Transverse colon (tissue), 4 donors: ENCODE measurements at places on chromosomes 12 and 14.
A peak's percentile ranks its signal among the peaks of the same experiment; 100 is the strongest.

- peaks cover 12% of the 10 kb centered on the region for H3K27me3 ChIP-seq
- H3K4me3 ChIP-seq: no peak overlapping the region
- no peak for DNase-seq
- no peak overlapping the region for H3K27ac ChIP-seq
- peaks cover 2% of the 10 kb centered on the region for H3K4me1 ChIP-seq
Observed at GRCh38 chr14:94491511-94491910, 15.5 kb upstream of the SERPINA9 start.

GRCh38 chr12:52873832-52874572 is 25.2 kb upstream of the KRT78 start:
- peak overlapping the region; percentile 85 for H3K27ac ChIP-seq
- no peaks in the 10 kb centered on the region for H3K27me3 ChIP-seq
- H3K4me1 ChIP-seq: peaks cover 23% of the 10 kb centered on the region
- DNase-seq: peak; percentile 91
- H3K36me3 ChIP-seq: no peaks in the 10 kb centered on the region

GRCh38 chr14:40847480-40847879 is 759.2 kb upstream of the LRFN5 start:
- H3K27ac ChIP-seq: no peak overlapping the region
- DNase-seq: no peak
- no peaks in the 10 kb centered on the region for H3K4me1 ChIP-seq
- no peak overlapping the region for H3K4me3 ChIP-seq
- H3K36me3 ChIP-seq: no peaks in the 10 kb centered on the region
- H3K27me3 ChIP-seq: no peaks in the 10 kb centered on the region

DNA sequence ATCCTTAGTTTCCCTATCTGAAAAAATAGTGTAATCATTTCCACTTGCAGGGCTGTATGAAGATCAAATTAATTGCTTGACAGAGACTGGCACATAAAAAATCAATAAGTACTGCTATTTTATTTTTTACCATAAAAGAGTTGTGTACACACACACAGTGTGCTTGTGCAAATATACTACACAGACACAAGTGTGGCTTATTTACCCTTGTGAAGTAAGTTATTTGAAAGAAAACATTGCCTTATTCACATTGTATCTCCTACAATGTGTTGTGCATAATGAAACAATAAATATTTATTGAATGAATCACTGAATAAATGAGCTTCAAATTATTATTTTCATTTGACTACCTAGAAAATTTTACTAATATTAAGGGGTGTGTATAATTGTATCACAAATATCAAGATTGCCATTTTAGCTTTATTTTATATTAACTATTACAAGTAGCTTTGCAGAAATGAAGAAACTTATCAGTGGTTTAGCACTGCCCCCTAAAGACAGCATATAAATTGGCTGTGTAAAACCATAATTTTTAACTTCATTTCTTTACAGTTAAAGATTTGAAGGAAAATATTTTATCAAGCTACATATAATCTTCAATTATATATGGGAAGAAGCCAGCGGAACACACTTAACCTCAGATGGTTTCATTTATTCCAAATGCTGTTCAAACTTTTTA is 11.3 kb downstream of the GARIN6 start:
- no peaks in the 10 kb centered on the region for H3K36me3 ChIP-seq
- DNase-seq: no peak
- no peak overlapping the region for H3K4me3 ChIP-seq
- H3K4me1 ChIP-seq: no peaks in the 10 kb centered on the region

GRCh38 chr12:126361804-126362203 is 1296.6 kb downstream of the AACS start:
- no peak for DNase-seq
- H3K36me3 ChIP-seq: no peaks in the 10 kb centered on the region
- H3K27me3 ChIP-seq: no peaks in the 10 kb centered on the region
- H3K27ac ChIP-seq: no peak overlapping the region
- H3K4me3 ChIP-seq: no peak overlapping the region

GRCh38 chr12:39884616-39885125 is 221.2 kb downstream of the SLC2A13 start:
- H3K27me3 ChIP-seq: no peaks in the 10 kb centered on the region
- no peak overlapping the region for H3K4me3 ChIP-seq
- H3K4me1 ChIP-seq: no peaks in the 10 kb centered on the region
- DNase-seq: no peak

DNA sequence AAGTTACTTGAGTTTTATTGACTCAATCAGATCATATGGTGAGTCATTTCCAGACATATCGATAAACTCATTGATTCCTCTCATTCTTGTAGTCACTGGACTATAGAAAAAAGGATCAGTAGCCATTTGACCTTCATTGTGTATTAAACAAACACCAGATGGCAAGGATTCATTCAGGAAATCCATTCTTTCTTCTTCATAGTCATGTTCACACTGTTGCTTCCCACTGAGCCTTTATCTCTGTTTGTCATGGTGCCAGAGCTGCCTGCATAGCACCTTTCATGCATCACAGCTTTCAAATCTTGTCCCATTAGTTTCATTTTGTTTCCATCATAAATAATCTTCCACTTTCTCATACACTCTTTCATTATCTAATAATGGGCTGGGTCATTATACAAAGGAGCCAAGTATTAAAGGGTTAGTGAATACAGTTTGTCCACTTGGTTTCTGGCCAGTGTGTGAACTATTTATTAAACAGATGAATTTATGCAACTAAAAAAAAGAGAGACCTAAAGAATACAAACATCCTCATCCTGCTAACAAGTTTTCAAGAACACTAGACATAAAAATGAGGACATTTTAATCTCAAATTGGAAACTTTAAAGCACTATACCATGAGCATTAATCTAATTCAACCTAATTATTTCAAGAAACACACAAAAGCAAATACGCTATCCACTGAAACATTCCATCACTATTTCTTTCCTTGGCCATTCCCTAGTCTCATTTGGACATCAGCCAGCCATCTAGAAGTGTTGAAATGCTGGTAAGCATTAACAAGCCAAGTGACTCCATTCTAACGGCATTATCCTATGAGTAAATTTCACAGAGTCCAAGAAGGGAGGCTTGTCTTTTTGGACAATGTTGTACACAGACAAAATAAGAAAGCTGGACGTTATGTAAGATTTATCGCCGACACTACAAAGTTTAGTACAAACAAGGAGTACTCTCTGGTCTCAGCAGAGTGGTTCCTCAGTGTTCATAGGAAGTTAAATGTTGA is 476.5 kb downstream of the FOXG1 start:
- no peak overlapping the region for H3K27ac ChIP-seq
- DNase-seq: no peak
- H3K4me1 ChIP-seq: no peaks in the 10 kb centered on the region
- H3K4me3 ChIP-seq: no peak overlapping the region
- H3K27me3 ChIP-seq: no peaks in the 10 kb centered on the region
- no peaks in the 10 kb centered on the region for H3K36me3 ChIP-seq

DNA sequence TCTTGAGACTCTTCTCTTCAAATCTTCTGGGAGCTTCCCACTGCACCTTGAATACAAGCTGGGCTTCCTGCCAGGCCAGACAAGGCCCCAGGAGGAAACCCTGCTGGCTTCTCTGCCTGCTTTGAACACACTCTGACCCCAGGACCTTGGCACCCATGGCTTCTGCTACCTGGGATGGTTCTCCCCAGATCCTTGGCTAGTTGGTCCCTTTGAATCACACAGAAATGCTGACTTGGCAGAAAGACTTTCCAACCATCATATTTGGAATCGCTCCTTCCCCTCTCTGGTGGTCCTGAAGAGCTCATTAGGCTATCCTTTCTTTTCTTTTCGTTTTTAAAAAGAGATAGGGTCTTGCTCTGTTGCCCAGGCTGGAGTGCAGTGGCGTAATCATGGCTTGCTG is 132.7 kb downstream of the RBM19 start:
- no peaks in the 10 kb centered on the region for H3K36me3 ChIP-seq
- no peak overlapping the region for H3K27ac ChIP-seq
- DNase-seq: no peak
- H3K4me3 ChIP-seq: no peak overlapping the region

DNA sequence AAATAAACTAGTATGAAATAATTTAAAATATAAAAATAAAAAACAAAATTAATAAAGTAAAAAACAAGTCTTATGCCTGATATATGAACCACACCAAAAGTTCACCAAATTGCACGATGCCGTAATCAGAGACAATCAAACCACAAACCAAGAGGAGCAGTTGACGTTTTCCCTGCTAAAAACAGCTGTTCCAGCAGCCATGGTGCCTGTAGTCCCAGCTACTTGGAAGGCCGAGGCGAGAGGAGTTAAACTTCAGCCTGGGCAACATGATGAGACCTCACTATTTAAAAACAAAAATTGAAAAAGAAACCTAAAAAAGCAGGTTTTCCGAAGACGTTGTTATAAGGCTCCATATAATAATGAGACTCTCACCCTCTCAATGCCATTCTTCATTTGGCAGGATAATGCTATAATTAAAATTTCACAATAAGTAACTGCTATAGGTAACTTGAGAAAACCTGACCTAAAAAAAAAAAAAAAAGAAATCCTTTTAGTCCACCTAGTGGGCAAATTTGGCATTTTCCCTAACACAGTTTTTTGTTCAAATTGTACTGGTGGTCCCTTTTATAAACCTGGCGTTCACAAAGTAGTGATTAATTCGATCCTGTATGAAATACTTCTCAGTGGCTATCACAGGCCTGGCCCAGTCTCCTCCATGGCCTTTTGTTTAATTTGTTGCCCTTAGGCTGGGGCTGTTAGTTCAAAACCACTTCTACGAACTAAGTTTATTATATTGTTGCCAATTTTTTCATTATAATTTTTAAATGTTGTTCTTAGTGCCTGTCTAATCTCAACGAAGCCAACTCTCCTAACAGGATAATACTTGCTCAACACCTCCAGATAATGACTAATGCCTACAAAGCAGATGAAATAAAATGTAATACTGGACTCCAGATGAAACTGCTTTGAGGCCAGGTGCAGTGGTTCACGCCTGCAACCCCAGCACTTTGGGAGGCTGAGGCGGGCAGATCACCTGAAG is 62.1 kb downstream of the TNFAIP2 start:
- no peak for DNase-seq
- no peak overlapping the region for H3K4me3 ChIP-seq
- no peak overlapping the region for H3K27ac ChIP-seq
- peaks cover 9% of the 10 kb centered on the region for H3K4me1 ChIP-seq
- no peaks in the 10 kb centered on the region for H3K36me3 ChIP-seq

GRCh38 chr14:90610346-90611040 is 205.7 kb downstream of the TTC7B start:
- H3K27me3 ChIP-seq: no peaks in the 10 kb centered on the region
- no peak overlapping the region for H3K4me3 ChIP-seq
- DNase-seq: no peak
- H3K4me1 ChIP-seq: peaks cover 4% of the 10 kb centered on the region
- no peaks in the 10 kb centered on the region for H3K36me3 ChIP-seq

DNA sequence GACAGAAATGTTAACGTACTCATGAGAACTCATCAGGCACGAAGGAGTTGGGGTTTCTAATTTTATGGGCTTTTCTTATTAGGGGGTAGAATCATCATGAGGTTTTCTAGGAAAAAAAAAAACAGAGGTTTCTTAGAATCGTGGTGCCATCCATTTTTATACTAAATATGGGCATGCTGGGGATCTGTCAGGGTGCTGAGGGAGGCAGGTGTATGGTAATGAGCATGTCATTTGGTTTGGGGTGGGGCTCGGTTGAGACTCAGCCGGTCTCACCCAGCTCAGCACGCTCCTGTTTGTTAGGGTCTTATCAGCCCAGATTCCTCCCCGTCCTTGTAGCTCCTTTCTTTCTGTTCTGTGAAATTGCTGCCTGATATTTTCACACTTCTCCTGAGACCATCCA is 98.2 kb downstream of the DICER1 start:
- H3K27me3 ChIP-seq: no peaks in the 10 kb centered on the region
- no peaks in the 10 kb centered on the region for H3K4me1 ChIP-seq
- H3K27ac ChIP-seq: no peak overlapping the region
- H3K36me3 ChIP-seq: no peaks in the 10 kb centered on the region
